CD4-positive, alpha-beta T cell treated with Interleukin-21 for 1 hour (primary cell): ENCODE measurements at places on chromosomes 3 and 15.

DNA sequence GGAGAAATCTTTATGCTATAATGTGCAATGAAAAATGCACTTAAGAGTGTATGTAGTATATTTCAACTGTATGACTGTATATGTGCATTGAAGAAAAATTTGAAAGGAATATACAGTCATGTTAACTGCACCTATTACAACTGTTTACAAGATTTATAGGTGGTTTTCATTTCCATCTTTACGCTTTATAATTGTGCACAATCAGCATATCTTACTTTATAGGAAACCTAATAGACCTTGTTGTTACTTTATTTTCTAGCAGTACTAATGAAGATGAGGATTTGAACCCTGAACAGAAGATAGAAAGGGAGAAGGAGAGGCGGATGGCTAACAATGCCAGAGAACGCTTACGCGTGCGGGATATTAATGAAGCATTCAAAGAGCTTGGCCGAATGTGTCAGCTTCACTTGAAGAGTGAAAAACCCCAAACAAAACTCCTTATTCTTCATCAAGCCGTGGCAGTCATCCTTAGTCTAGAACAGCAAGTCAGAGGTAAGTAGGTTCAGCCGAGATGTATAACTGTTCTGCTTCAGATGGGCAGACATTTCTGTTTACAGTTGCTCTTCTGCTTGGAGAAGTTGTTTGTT is 103.4 kb upstream of the CGNL1 start:
- DNase-seq: no peak

DNA sequence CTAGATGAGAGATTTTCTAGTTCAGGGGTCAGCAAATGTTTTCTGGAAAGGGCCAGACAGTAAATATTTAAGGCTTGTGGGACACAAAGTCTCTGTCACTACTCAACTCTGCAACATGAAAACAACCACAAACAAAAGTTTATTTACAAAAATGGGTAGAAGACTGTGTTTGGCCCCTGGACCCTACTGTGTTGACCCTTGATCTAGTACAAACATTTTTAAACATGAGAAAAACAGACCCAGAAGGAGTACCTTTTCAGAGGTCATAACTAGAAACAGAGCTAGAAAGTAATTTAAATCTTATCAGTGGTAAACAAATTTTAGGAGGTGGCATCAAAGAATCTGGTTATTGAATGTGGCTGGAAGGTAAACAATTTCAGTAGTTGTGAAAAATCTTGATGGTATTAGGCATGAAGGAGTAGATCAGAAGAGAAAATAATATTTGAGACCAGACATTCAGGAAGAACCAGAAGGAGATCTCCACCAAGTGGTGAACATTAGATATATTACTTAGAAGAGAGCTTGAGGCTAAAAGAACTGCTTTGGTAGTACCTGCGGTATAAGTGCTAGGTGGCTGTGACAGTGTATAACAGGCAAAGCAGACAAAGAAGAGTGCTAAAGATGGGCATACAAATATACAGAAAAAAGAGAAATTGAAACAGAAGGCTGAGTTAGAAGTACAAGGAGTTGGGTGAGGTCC is 101.7 kb downstream of the NR1I2 start:
- DNase-seq: no peak

DNA sequence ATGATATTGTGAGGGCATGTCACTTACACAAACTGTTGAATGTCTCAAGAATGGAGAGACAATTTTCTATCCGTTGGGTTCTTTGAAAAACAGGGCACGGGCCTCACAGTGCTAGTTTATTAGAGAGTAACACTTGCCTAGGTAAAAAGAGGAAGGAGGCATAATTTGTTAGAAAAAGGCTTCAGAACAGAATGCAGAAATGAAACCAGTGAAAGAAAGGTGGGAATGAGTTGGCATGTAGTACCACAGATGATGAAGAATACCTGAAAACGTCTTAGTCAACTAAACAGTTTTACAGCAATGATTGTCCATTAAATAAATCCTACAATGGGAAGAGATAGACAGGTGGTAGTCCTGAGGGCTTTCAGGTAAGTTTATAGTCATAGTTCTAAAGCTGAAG is 1399.7 kb upstream of the CADM2 start:
- no peak for DNase-seq

GRCh38 chr15:43991206-43991605 is 164.4 kb downstream of the WDR76 start:
- no peak for DNase-seq

DNA sequence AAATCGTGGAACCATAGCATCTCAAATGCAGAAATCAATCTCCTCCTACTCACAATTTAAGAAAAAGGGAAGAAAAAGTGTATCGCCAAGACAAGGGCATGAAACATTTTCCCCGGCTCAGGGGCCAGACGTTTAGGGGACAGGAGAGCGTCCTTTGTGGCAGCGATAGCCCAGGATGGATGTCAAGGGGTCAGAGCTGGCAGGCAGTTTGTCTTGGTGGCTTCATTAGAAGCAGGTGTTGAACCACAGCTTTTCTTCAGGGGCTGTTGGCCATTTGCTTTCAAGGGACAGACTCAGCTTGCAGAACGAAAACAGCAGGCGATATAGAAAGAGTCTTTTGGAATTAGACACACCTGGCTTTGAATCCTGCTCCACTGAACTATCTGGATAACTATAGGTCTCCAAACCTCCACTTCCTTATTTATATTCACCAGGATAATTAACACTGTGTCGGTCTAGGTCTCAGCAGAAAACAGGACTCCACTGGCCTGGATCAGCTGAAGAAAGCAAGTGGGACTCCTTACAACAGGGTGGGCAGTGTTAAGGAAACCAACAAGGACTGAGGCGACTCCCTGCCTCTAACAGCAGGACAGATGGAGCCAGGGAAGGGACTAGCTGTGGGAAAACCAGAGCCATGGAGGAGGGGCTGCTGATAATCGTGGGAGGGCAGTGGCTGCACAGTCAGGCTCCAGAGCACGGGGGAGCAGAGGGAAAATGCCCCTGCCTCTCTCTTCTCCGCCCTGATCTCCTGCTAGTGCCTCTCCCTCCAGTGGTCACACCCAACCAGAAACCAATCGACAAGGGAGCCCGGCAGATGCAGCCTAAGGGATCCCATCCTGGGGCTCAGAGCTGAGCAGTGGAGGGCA is 123.6 kb downstream of the LIPC start:
- DNase-seq: no peak

DNA sequence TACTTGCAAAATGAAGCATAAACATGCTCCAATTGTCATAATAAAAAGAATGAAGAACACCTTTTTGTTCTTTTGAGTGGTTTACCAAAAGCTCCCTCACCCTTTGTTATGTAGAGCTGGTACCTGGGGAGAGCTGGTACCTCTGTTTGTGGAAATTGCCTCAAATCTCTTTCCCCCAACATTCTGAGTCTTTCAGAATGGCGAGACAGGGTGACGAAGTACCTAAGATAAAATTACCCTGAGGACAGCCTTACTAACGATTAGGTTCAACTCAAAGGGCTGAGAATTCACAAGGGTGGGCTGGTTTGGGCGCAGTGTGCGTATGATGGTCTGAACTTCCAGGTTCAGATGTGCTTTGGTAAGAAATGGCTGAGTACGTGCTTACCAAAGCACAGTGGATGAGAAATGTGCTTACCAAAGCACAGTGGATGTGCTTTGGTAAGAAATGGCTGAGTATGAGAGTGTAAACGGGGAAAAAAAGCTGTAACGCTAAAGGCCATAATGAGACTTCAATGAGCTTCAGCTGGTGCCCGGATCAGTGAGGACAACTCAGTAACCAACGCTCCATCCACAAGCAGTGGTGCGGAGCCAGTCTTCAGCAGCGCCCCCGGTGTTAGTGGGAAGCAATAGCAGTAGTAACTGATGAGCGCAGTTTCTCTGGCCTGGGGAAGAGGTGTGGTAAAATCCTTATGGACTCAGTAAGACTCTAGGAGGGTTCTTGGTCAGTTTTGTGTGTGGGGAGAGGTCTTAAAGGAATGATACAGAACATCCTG is 72.3 kb upstream of the LRIG1 start:
- DNase-seq: no peak

DNA sequence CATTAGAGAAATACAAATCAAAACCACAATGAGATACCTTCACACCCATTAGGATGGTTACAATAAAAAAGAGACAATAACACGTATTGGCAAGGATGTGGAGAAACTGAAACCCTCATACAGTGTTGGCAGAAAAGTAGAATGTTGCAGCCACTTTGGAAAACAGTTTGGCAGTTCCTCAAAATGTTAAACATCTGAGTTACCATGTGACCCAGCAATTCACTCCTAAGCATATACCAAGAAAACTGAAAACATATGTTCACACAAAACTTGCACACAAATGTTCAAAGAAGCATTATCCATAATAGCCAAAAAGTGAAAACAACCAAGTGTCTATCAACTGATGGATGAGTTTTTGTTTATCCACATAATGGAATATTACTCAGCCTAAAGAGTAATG is 166.9 kb upstream of the FAM3D start:
- no peak for DNase-seq

GRCh38 chr15:56660943-56661342 is 72.4 kb downstream of the ZNF280D start:
- DNase-seq: no peak

DNA sequence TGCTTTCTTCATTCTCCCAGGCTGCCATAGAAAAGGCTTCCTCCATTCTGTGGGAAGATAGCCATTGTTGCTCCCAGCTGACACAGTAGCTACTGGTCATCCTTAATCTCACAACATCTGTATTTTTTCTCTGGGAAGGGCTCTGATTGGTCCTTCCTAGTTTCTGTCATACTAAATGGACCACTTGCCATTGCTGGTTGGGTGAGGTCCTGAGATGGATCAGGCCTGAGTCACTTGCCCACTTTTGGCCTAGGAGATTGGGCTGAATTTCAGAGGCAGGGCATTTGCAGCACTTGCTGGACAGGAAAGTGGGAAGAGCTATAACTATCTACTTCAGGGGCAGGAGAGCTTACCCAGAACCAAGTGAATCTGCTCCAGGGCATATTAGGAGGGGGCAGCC is 106.5 kb upstream of the PROK2 start:
- DNase-seq: no peak
